HS-5 (cell line): ENCODE measurements at places on chromosomes 16 and 17.
A peak's percentile ranks its signal among the peaks of the same experiment; 100 is the strongest.

DNA sequence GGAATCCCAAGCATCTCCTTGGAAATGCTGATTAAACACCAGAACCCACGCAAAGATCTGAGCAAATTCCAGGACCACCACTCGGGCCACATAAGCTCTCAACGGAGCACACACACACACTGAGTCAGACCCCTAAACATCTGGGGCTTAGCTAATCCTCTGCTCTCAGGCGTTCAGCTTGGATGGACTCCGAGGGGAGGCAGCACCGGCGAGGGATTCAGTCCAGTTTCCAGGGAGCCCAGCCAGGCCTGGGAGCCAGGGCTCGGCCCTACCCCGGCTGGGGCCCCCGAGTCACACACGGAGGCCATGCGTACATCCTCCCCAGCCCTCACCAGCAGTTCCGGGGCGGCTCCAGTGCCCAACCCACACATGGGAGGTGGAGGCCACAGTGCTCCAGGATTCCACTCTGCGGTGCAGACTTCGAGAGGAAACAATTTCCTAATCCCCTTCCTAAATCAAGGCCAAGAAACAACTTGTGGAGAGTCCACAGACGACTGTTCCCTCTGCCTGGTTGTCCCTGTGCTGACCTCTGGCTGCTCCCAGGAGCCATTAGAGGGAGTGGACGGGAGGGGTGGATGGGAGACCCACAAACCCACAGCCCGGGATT lies 70.5 kb downstream of the GAS7 start:
- DNase-seq: peak; percentile 53

DNA sequence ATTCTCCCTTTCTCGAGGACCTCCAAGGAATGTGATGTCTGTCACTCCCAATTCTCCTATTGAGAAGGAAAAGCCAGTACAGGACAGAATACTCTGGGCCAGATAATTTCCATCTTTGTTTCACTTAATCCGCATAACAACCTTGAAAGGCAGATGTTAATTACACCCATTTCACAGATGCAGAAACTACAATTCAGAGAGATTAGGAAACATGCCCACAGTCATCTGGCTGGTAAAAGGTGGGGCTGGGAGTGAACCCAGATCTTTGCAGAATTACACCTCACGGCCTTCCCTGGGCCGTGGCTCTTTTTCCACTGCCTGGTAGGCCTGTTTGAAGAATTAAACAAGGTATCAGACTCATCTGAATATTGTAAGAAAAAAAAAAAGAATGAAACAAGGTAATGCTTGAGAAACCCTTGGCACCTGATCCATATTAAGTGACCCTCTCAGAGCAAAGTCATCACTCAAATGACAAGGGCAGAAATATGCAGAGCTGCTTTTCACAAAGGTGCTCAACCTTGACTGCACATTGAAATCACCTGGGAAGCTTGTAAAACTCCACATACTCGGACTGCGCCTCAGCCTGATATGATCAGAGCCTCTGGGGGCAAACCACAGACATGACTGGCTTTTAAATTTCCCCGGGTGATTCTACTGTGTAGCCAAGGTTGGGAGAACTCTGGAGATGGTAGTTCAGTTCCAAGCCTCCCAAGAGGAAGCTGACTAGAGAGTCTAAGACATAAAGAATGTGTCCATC lies 16.6 kb upstream of the G6PC1 start:
- no peak for DNase-seq

DNA sequence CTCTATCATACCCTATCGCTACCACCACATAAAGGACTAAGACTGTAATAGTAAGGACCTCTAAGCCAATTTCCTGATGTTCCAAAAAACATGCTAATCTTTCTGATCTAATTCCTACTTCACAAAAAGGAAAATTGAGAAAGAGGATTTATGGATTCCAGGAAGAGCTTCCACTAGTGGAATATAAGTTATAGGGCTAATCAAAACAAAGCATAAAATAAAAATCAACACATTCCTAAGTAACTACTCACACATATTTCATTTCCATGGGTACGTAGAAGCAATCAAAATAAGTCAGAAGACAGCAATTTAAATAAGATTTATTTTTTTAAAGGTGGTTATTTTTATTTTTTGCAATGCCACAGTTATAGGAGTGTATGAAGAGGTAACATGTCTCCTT lies 12.4 kb downstream of the CCDC43 start:
- no peak for DNase-seq

- DNase-seq: no peak
These were observed 2.0 kb downstream of the GPS1 start for GRCh38 chr17:82053556-82054263.

GRCh38 chr16:20519231-20519630 lies 56.9 kb downstream of the ACSM2B start:
- no peak for DNase-seq

DNA sequence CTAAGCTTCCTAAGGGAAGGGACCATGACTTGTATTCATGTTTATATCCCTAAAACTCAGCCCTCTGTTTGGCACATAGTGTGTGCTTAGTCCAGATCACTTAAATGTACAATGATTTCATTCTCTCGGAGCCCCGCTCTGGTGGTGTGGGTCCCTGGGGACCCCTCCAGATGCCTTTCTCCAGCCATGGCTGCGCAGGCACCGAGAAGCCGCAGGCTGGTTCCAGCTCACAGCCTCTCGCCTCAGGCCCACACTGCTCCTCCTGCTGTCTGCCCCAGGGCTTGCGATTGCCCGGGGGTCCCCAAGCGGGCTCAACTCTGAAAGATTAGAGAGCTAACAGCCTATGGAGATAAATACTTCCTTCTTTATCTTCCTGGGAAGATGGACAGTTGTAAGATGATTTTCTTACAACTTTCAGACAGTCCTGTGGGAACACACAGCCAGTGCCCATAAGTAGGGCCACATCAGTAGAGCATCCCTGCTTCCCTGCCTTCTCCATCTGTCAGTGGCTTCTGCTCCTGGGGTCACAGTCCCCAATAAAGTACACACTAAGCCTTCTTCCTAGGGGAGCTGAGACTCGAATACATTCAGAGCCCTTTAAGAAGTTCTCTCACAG lies 66.2 kb downstream of the CENPV start:
- no peak for DNase-seq

DNA sequence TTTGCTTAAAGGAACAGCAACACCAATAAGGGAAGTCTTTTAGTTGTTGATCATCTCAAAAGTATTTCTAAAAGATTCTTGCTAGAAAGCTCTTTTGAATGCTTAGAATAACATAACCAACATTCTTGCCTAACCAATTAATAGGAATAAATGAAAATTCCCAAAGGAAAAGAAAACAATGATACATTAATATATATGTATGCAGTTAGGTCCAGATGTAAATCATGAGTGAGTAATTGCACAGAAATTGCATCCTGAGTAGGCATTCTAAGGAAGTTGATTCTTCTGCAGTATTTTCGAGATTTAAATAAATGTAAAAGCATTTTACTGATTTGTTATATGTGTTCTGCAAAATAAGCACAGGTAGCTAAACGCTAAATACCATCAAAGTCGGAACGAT lies 22.1 kb downstream of the COX10 start:
- no peak for DNase-seq

DNA sequence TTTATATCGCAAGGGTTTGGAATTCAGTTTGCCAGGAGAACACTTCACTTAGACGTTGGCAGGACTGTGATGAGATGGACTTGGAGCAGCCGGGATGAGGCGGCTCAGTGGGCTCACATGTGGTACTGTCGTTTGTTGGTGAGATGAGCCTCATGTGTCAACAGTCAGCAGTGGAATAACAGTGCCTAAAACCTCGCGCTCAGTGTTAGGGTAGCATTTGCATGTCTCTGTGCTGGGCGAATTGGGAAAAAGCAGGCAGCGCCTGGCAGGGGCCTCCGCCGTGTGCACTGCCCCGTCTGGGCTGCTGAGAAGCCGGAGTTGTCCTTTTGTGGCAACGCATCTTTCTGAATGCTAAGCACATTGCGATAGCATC lies 49.7 kb downstream of the CRISPLD2 start:
- DNase-seq: no peak

GRCh38 chr16:5875416-5875815 lies 777.8 kb upstream of the EEF2KMT start:
- no peak for DNase-seq

GRCh38 chr16:83011939-83012338 lies 385.2 kb downstream of the CDH13 start:
- no peak for DNase-seq

DNA sequence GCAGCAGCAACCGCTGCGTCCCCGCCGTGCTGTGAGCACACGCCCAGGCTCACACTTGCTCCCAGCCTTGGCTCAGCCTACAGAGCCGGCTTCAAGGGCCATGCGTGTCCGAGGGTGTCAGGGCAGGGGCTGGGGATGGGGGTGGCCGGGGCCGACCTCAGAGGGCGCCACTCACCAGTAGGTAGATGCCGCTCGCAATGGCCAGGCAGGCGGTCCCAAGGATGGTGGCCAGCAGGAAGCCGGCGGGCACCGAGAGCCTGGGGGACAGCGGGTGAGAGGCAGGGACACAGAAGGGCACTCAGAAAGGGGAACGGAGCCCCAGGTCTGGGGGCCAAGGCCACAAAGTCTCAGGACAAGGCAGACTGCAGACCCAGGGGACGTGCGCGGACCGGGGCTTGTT lies 4.9 kb downstream of the CYBA start:
- no peak for DNase-seq
